ENCODE measurements at places on chromosomes 4 and X. TPM values are rescaled to one million over a fixed set of nuclear protein-coding genes. Genes with fewer than 3 reads are reported as not detected.

The HSFX4 gene
- not detected for total RNA-seq

The MAGEA9B gene
- not detected for total RNA-seq

The GAGE12H gene
- total RNA-seq = not detected

The GRK4 gene
- total RNA-seq = 5.4 TPM

The UGT2B7 gene
- not detected for total RNA-seq

The DOK7 gene
- 19.3 TPM for total RNA-seq

The PROM1 gene
- not detected for total RNA-seq

The SYTL5 gene
- total RNA-seq = not detected

The NRK gene
- total RNA-seq = 1.5 TPM

The XPNPEP2 gene
- total RNA-seq = not detected

The PTTG2 gene
- not detected for total RNA-seq

The FAM9C gene
- not detected for total RNA-seq

The CXCR3 gene
- total RNA-seq = not detected

The DAPP1 gene
- 14.5 TPM for total RNA-seq

The NALF2 gene
- total RNA-seq = 0.31 TPM

The TAF7L gene
- 0.17 TPM for total RNA-seq

The SPANXN2 gene
- not detected for total RNA-seq

The GAR1 gene
- 21.7 TPM for total RNA-seq

The SPANXN3 gene
- not detected for total RNA-seq

The KLF3 gene
- 54.5 TPM for total RNA-seq

The PRDM5 gene
- total RNA-seq = 19.0 TPM

The GAB1 gene
- 20.5 TPM for total RNA-seq

The SOWAHB gene
- total RNA-seq = 2.9 TPM

The CSAG2 gene
- total RNA-seq = not detected

The FGF2 gene
- total RNA-seq = 127 TPM

The MAGEA1 gene
- total RNA-seq = not detected

Data from mammary epithelial cell (primary cell).